ENCODE measurements at places on chromosomes 7 and 10.

DNA sequence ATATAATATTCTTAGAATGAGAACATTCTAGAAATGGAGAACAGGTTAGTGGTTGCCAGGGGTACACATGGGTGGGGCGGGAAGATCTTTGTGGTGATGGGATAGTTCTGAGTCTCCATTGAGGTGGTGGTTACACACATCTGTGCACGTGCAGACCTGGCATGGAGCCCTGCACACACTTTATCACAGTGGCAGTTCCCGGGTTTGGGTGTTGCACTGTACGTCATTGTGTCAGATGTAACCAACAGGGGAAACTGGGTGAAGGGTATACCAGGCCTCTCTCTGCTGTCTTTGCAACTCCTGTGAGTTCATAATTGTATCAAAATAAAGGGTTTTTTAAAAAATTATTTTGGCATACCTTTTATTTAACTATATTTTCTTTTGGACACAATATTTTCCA, 51.1 kb downstream of the LMTK2 start:
- DNase-seq: no peak

- no peak for DNase-seq
These were observed 178.0 kb downstream of the JAZF1 start for GRCh38 chr7:28002638-28003037.

DNA sequence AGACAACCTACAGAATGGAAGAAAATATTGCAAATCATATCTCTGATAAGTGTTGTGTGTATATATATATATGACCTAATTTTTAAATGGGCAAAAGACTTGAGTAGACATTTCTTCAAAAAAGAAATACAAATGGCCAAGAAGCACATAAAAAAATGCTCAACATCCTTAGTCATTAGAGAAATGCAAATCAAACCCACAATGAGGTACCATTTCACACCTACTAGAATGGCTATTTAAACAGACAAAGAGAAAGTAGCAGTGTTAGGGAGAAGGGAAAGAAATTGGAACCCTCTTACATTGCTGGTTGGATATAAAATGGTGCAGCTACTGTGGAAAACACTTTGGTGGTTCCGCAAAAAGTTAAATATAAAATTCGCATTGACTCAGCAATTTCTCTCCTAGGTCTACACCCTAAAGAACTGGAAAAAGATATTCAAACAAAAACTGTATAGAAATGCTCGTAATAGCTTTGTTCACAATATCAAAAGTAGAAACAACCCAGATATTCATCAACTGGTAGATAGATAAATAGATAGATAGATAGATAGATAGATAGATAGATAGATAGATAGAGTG, 16.3 kb downstream of the ACSL5 start:
- no peak for DNase-seq

DNA sequence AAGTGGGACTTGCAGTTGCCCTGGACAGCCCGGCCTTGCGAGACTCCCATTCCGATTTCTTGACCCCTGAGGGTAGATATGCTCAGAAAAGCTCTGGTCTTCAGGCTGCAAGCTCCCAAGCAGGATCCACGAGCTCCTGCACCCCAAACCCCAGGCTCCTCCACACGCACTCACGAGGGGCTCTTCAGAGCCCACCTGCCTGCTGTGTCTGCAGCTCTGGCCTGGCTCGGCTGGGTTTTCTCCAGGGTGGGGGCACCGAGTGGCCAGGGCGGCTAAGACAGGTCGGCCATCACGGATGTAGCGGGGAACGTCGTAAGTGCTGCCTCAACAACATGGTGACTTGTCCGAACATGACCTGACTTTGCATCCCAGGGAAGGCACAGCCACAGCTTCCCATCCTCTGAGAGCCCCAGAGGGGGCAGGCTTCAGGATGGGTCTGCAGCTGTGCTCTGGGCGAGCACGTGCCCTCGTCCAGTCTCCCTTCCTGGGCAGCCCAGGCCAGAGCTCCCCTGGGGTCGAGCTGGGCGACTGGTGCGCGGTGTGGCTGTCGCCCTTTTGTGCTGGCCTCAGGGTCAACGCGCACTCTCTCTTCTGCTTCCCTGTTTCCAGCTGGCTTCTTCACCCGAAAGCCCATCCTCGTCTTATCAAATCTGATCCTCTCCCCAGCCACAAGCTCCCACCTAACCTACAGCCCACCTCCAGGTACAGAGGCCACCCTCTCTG, 415.3 kb downstream of the DNAJB6 start:
- DNase-seq: no peak

DNA sequence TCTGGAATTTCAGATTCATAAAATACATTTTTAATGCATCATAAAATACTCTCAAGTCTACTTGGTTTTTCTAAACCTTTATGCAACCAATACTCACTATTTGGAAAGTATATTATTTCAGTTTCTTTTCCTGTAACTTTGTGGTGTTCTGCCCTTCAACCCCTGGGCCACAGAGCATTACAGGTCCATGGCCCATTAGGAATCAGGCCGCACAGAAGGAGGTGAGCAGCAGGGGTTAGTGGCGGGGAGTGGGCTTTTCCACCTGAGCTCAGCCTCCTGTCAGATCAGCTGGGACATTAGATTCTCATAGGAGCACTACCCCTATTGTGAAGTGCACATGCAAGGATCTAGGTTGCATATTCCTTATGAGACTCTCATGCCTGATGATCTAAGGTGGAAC, 9.7 kb downstream of the SNX13 start:
- no peak for DNase-seq
